Foreskin keratinocyte (primary cell): ENCODE measurements at places on chromosomes 3 and 15. TPM values are rescaled to one million over a fixed set of nuclear protein-coding genes. Genes with fewer than 3 reads are reported as not detected.

ACP3 gene
- polyA plus RNA-seq = 0.12 and 0.21 TPM in 2 replicates

PARL gene
- polyA plus RNA-seq = 54.7 and 56.3 TPM in 2 replicates

GABPB1 gene
- polyA plus RNA-seq = 10.3 and 11.9 TPM in 2 replicates

SPATA12 gene
- polyA plus RNA-seq = 0.02 and 0.04 TPM in 2 replicates

GRCh38 chr3:64520334-64520733 lies 167.5 kb downstream of the ADAMTS9 start:
- no peak for DNase-seq

DNA sequence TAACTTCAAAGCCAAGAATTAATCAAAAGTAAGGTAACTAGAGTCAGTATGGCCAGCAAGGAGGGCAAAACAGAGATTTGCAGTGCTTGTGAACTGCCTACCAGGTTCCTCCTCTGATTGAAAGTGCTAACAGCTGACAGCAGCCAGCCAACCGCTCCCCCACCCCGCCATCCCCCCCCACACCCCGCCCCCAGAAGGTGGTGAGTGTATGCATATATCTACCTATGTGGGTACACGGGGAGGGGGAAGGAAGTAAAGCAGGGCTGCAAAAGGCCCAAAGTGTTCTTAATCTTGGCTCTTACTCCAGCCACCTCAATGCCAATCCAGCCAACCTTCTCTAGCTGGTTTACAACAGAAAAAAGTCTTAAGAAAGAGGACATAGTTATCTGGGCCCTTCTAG lies 50.7 kb downstream of the RAF1 start:
- no peak for DNase-seq

GRCh38 chr3:43349716-43350115 lies 63.4 kb downstream of the SNRK start:
- no peak for DNase-seq

- DNase-seq = no peak
These were observed 51.8 kb downstream of the RFTN1 start for GRCh38 chr3:16461463-16462245.

- no peak for DNase-seq
These were observed 29.3 kb downstream of the PLA2G4D start for GRCh38 chr15:42065033-42065432.
